ENCODE measurements at places on chromosomes 5 and 9. TPM values are rescaled to one million over a fixed set of nuclear protein-coding genes. Genes with fewer than 3 reads are reported as not detected.

- peak; percentile 48 for DNase-seq
Measured at GRCh38 chr5:134451936-134452505, 40.3 kb upstream of the CDKN2AIPNL start.

CDH9 gene
- not detected for total RNA-seq

PHF24 gene
- 0.20 TPM for total RNA-seq

GRCh38 chr5:76403766-76404222, 709 bp downstream of the IQGAP2 start:
- DNase-seq, result peak; percentile 70

DNA sequence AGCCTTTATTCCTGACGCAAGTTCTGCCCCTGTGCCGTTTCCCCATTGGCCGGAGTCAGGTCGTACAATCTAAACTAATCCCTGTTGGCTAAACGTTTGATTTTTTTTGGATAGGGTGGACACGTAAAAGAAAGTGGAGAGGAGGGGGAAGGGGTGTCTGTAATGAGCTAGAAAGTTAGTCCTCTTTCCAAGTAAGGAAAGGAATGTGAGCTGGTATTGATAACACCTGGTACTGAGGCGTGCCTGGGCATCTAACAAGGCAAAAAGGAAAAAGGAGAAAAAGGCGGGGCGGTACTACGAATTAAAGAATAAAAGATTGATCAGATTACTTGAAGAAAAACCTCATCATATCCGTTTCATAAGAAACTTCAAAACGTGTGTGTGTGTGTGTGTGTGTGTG, 665.2 kb downstream of the ANXA1 start:
- DNase-seq, result no peak

CLIC3 gene
- 4.7 TPM for total RNA-seq

DNA sequence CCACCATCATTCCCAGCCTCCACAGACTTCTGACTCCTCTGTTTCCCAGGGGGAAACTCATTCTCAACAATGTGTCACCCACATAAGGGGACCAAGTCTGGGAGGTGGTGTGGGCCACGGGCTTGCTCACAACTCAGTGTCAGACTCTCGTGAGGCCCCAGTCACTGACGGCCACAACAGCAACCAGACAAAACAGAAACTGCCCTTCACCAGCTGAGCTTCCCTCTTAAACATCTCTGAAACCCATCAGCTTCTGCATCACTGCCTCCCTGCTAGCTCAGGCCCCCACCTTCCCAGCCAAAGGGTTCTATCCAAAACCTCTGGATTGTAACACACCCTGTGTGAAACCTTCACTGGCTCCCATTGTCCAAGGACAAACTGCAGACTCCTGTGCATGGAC, 273.4 kb downstream of the CDK5RAP2 start:
- no peak for DNase-seq

DBH gene
- total RNA-seq, result 0.09 TPM

GRCh38 chr9:89225587-89225986, 47.0 kb upstream of the SHC3 start:
- no peak for DNase-seq

GRCh38 chr5:12392246-12392645, 488.0 kb upstream of the CTNND2 start:
- no peak for DNase-seq

DNA sequence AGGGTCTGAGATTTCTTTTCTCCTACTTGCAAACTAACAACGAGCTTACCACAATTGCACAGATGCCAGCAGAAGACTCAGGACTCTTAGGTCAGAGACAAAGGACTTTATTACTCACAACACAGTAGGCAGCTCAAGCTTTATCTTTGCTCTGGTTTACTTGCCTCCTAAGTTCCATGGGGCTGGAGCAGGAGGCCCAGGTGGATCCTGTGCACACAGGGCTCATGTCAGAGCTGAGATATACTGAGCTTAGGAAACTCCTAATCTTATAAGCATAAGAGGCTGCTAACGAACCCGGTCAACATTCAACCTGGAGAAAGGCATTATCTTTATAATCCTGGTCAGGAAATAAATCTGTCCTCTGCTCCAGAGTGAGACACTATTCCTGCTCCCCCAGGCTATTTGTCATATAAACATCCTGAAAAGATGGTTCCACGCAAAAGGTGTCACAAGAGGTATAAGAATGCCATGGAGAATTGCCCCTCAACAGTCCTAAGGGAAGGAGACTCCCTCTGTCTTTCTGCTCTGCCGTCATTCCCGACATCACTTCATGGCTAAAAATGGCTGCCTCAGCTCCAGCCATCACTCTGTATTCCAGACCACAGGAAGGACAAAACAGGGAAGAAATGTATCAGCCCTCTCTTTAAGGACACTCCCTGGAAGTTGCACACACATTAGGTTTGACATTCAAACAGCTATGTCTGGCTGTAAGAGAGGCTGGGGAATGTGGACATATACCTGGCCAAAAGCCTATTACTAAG, 16.2 kb downstream of the DUSP1 start:
- no peak for DNase-seq

- DNase-seq, result peak; percentile 53
Measured at GRCh38 chr9:136013524-136014034, 52.4 kb upstream of the UBAC1 start.

OTULINL gene
- 5.6 TPM for total RNA-seq

KCTD16 gene
- total RNA-seq, result 0.66 TPM

- no peak for DNase-seq
Measured at GRCh38 chr5:81572201-81572600, 178.3 kb upstream of the ACOT12 start.

- no peak for DNase-seq
Measured at GRCh38 chr9:12503606-12504122, 189.5 kb upstream of the TYRP1 start.

DNA sequence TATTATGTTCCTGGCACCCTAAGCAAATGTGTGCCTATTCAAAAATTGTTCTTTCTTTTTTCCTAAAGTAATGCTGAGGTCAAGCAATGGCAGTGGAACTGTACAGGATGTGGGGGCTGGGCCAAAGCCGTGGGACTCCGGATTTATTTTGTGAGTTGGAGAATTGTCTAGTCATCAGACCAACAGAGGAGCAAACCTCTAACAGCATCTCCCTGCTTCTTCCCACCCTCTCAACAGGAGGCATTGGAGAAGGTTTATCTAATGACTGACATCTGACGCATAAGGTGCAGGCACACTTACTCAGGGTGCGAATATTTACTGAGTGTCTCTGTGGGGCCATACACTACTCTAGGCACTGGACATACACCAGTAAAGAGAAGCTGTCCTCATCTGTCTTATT, 38.6 kb downstream of the MARCHF11 start:
- DNase-seq, result no peak

COL15A1 gene
- total RNA-seq, result 61.2 TPM

TMEM232 gene
- 3.2 TPM for total RNA-seq

GRCh38 chr9:112044186-112044585, 130.9 kb downstream of the SUSD1 start:
- no peak for DNase-seq

- no peak for DNase-seq
Measured at GRCh38 chr5:8892926-8893325, 652.9 kb downstream of the SEMA5A start.
